ENCODE measurements at places on chromosomes 11 and 22.
A peak's percentile ranks its signal among the peaks of the same experiment; 100 is the strongest.

GRCh38 chr11:1088927-1089737 lies 14.5 kb downstream of the MUC2 start:
- DNase-seq = no peak

DNA sequence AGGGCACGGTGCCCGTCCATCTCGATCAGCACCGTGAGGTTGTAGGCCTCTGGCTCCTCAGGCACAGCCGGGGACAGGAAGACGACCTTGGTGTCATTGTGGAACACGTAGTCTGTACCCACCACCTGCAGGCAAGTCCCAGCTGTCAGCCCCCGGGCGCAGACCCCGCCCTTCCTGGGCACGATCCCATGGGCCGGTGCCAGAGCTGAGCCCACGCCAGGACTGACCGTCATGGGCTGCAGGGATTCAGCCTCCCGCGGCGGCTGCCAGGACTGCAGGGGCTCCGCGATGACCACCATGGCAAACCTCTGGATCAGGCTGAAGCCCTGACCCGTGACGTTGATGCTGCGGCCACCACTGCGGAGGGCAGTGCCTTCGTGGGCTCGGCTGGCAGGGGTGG lies 11.8 kb upstream of the MAPK11 start:
- no peak for DNase-seq

DNA sequence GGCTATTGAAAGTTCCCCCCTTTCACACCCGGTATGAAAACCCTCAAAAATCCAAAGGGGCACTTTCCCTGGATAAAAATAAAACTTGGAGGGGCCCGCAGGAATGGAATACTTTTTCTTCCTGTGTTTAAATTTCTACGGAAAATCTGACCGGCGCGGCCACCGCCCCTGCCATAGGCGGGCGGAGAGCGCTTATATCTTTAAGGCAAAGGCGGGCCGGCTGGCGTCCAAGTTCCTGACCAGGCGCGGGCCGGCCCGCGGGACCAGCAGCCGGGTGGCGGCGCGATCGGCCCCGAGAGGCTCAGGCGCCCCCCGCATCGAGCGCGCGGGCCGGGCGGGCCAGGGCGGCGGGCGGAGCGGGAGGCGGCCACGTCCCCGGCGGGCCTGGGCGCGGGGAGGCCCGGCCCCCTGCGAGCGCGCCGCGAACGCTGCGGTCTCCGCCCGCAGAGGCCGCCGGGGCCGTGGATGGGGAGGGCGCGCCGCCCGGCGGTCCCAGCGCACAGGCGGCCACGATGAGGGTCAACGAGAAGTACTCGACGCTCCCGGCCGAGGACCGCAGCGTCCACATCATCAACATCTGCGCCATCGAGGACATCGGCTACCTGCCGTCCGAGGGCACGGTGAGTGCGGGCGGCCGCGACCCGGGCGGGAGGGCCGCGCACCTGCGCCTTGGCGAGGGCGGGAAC lies at the start of gene ANO1:
Gene ANO1, plus strand, starts transcription at position 223 of the 686 bp plus-strand sequence. Its CDS starts 290 bp downstream, at position 513.
- no peak for DNase-seq

- DNase-seq = no peak
Observed at GRCh38 chr11:30717641-30718040, 131.5 kb upstream of the MPPED2 start.

DNA sequence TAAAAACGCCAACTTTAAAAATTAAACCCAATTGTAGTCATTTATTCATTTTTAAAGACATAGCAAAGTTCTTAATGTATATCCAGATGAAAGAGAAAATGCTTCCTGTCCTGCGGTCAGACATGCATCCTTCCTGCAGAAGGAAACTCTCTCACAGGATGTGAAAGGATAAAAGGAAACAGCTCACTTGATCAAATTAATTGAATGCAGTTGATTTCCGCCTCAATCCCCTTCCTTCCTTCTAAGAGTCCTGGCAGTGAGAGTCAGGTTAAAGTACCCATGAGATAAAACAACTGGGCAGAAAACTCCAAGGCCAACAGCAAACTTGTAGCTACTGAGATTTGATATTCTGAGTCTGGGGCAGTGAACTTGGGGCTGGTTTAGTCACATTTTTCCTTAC lies 38.5 kb downstream of the CWC15 start:
- DNase-seq = no peak

DNA sequence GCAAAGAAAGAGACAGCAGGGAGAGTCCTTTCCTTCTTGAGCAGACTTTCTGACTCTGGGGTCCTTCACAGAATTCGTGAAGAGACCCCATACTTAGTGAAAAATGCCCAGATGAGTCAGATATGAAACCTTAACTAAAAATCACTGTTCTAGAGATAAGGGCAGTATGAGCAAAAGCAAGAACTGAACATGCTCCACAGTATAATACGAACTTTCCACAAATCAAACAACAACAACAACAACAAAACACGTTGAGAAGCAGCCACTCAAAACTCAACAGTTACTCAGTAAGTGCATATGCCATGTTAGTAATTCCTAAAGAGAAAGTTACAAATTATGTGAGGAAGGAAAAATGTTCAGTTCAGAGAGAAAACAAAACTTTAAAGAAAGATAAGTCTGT lies 44.3 kb downstream of the PITPNB start:
- DNase-seq = no peak

- no peak for DNase-seq
Observed at GRCh38 chr11:22597062-22597461, 28.6 kb downstream of the FANCF start.

DNA sequence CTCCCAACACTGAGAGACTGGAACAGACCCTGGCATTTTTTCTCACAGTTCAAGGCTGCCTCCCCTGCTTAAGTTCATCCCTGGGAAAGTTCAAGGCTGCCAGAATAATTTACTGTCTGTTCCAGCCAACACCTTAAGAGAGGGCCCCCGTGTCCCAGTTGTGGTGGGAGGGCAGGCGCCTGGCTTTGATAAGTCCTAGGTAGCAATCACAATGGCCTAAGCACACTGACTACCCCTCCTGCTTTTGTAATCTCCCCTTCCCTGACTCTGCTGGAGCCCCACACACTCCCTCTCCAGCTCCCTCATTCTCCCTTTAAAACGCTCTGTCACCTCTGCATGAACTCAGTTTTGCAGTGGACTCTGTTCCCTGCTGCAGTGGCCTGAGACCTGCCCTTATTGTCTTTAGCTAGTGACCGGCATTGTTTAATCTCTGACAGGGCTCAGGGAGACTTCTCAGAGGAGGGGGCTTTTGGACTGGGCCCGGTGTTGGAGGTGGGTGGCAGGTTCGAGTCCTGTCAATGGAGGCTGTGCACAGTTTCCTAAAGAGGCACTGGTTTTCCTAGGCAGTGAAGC lies 507.2 kb downstream of the TBC1D22A start:
- no peak for DNase-seq

DNA sequence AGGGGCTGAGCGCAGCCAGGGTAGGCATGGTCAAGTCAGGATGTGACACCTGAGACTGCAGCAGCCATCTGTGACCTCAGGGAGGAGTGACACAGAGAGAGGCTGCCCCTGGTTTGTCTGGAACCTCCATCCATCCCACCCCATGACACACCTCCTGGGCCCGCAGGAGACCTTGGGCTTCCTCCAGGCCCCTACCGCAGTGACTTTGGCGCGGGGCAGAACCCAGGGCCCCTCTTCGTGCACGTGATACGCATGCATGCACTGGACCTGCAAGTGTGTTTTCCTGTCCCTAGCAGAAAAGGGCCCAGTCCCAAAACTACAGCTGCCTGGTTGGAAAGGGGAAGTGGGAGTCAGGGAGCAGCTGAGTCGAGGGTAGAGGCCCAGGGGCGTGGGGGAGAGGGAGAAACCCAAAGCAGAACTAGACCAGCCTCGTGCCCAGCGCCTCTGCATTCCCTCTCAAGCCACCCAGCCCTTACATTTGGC lies 7.9 kb upstream of the CYTH4 start:
- DNase-seq = no peak

DNA sequence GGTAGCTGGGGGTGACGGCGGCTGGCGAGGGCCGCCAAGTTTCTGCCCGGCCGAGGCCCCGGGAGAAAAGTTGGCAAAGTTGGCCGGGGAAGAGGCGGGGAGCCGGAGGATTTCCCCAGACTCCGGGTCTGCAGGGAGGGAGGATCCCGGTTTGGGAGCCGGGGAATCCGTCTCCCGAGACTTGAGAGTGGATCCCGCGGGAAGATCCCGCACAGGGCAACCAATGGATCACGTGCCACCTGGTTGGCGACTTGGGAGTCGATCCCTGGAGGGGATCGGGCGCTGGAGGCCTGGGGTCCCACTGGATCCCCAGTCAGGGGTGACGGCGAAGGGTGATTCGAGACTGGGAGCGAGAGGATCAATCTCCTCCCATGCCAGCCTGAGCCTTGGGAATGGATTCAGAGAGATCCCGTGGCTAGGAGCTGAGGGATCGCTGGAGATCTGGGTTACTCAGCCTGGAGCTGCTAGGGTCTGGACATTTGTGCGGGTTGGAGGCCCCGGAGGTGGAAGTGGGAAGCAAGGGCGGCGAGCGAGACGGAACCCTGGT lies 394 bp downstream of the KIAA1671 start:
- no peak for DNase-seq

DNA sequence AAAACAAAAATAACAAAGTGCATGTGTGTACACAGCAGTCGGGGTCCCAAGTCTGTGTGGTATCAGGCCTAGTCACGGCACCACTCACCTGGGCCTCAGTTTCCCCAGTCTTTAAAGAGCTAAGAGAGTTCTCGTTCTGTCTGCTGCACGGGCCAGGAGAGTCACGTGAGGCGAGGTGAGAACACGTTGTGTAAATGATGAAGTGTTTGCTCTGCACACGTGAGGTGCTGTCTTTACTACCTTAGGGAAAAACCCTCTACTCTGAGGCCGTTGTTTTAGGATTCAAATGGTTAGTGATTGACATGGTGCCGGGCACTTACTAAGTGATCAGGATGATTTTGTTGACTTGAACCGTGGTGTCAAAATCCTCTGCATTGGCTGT lies 86.5 kb upstream of the PPARA start:
- no peak for DNase-seq

DNA sequence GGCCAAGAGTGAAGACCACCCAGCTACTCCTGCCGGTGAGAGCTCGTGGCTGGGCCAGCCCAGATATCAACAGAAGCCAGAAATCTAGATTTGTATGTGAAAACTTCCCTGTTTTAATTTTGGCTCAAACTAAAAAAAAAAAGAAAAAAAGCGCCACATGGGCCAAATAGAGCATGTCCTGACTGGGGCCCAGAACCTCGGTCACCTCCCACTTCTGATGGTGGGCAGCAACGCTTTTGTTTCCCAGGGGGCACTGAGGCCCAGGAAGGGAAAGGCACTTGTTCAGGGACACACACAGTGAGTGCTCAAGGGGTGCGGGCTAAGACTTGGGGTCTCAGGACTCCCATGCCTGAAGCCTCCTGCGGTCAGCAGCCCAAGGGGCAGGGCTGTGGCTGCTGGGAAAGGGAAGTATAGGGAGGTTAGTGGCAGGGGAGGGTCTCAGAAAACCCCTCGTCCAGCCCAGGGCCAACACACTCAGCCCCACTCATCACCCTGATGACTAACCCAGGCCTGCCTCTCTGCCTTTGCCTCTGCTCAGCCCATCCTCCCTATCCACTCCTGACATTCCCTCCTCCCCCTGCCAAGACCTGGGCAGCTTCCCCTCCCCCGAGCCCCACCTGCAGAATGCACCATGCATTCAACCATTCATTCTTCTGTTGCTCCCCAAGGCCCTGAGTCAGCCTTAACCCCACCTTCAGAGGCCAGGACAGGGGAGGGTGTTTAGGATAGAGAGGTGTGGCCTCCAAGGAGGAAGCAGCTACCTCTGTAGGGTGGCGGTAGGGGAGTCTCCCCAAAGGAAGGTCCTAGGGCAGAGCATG lies 30.0 kb upstream of the TCF20 start:
- DNase-seq = peak; percentile 44

DNA sequence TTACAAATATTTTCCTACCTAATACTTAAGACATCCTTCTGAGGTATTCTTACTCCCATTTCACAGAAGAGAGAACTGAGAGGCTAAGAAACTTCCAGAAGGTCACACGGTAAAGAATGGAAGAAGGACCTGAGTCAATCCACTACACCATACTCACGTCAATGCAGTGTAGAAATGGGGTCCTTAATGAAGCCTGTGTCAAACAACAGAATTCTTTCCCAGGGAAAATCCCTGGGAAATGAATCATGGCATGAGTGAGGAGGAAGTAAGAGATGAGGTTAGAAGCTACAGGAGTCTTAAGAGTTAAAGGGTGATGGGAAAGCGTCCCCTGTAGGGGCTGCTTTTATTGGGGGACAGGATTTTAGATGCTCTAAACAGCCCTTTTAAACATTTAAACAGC lies 147.9 kb downstream of the C11orf91 start:
- DNase-seq = no peak

- DNase-seq = no peak
Observed at GRCh38 chr11:64741375-64742086, 2.4 kb downstream of the RASGRP2 start.

DNA sequence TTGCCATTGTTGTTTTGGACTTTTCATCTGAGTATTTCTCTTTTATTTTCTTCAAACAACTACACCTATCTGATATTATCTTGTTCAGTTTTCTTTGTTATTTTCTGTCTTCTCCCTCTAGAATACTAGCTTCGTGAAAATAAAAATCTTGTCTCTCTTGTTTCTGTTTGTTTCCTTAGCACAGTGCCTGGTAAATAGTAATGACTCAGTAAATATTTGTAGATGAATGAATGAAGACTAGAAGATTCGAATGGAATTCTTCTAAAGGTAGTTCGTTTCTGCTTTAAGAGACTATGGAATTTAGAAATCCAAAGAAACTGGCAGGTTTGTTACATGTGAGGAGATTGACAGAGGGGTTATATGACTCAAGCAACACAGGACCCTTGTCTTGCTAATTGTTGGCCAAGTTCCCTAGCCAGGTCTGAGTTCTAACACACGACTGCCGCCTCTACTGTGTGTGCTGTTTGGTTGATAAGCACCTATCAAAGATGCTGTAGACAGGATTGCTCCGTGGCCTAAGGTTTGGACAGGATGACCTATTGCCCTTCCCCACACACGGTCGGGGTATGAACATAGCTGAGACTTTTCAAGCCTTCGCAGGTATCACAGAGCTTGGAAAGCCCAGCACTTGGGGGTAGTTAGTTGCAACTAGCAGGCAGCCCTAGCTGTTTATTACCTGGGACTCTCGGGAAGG lies 831 bp upstream of the TMEM135 start:
- no peak for DNase-seq

- DNase-seq = no peak
Observed at GRCh38 chr22:43642319-43643206, 169.5 kb downstream of the EFCAB6 start.

- DNase-seq = no peak
Observed at GRCh38 chr11:131762346-131763110, 392.1 kb downstream of the NTM start.

- no peak for DNase-seq
Observed at GRCh38 chr11:118088531-118088930, 1.8 kb upstream of the SMIM35 start.

DNA sequence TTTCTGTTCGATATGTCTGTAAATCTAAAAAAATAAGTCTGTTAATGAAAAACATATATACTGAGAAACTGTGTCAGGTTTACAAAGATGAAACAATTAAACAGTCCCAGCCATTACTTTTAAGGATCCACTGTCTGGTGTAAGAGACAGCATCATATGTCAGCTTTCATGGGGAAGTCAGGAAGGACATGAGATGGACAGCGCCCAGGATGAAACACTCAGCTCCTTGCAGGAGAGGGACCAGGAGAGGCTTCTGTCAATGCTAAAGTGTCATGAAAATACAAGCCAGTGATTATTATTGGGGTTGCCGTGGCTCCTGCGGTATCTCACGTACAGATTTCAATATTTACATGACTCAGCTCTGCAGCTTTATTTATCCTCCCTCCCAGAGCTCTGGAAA lies 1524.6 kb downstream of the TBC1D22A start:
- no peak for DNase-seq

- no peak for DNase-seq
Observed at GRCh38 chr11:69496202-69496557, 14.7 kb downstream of the LINC01488 start.

All from activated T-cell treated with anti-CD3 and anti-CD28 coated beads, Interleukin-2, amount 50 U/mL, for 1 hour (primary cell).